ENCODE measurements at places on chromosomes 6 and 20.

DNA sequence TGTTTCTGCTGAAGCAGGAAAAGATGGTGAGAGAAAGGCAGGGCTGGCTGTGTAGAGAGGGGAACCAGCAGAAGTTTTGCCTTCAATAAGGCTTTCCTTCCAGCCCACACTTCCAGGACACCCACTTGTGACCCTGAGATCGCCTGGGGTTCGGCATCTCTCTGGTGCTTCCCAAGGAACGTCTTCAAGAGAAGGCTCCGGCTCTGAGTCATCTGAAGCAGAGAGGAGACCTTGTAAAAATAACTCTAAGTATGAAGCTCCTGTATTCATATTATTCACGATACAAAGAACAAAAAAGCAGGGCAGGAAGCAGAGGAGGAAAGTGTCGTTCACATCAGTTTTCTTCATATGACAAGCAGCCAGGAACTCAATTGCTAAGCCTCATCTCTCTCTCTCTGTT, 95.4 kb upstream of the MRPS10 start:
- DNase-seq, result no peak

DNA sequence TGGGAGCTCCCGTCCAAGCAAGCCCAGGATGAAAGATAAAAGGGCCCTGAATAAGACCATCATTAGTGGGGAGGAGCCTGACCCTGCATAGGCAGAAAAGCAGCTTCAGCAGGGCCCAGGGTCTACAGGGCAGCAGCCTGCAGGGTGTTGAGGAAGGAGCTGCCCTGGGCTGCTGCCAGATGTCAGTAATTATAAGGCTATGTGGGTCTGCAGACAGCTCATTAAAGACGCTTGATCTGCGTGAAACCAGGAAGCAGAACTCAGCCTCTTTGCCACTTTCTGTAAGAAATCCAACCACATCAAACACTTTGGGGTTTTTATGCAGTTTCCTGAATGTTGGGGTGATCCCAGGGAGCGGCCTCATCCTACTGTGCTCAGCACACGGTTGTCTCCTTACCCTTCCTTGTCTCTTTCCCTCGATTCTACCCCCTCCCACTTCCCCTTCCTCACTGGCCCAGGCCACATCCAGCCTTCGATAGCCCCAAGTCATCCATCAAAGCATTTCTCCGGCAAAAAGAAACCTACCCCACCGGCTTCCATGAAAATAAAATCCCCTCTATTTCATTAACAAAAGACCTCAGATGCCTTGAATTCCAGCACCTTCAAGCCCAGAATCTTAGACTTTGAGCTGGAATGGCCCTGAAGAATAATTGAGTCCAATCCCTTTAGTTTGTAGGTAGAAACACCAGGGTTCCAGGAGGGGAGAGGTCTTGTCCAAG, 1.0 kb upstream of the TGM6 start:
- DNase-seq, result no peak

- no peak for DNase-seq
These were observed 10.7 kb downstream of the MAFB start for GRCh38 chr20:40678286-40678875.

DNA sequence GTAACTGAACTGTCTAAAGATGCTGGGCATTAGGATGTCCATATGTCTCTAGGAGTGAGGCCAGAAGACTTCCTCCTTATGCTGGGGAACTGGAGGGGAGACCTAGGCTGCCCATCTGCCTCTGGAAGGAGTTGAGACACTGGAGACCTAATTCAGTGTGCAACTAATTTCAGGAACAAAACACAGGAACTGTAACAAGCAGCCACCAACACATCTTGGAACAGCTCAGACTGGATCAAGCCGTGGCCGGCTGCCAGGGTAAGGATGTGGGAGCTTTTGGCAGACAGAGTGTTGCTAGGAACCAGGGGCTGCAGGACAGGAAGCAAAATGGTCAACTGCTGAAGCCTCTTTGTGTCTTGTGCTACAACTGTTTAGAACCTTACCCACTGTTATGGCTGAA, 16.4 kb upstream of the MAS1 start:
- no peak for DNase-seq

DNA sequence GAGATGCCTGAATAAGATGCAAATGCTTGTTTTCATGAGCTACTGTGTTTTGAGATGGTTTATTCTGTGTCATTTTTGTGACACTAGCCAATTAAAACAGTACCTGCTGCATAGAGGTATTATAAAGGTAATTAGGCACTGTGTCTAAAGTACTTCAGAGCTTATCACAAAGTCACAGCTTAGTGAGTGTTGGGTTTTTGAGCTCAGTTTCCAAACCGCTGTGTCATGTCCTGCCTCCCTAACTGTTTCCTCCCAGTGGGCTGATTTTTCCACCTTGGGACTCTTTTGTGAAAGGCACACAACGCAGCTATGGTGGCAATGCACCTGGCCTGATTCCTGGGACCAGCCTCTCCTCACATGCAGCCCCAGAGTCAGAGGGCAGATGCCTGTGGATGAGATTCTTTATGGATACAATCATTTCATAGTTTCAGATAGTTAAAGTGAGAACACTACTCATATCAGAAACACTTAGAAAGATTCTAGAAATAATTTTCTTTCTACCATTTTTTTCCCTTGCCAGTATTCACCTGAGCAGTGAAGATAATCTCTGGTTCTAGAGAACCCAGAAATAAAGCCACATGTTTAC, 41.3 kb upstream of the TAGAP start:
- DNase-seq, result no peak

DNA sequence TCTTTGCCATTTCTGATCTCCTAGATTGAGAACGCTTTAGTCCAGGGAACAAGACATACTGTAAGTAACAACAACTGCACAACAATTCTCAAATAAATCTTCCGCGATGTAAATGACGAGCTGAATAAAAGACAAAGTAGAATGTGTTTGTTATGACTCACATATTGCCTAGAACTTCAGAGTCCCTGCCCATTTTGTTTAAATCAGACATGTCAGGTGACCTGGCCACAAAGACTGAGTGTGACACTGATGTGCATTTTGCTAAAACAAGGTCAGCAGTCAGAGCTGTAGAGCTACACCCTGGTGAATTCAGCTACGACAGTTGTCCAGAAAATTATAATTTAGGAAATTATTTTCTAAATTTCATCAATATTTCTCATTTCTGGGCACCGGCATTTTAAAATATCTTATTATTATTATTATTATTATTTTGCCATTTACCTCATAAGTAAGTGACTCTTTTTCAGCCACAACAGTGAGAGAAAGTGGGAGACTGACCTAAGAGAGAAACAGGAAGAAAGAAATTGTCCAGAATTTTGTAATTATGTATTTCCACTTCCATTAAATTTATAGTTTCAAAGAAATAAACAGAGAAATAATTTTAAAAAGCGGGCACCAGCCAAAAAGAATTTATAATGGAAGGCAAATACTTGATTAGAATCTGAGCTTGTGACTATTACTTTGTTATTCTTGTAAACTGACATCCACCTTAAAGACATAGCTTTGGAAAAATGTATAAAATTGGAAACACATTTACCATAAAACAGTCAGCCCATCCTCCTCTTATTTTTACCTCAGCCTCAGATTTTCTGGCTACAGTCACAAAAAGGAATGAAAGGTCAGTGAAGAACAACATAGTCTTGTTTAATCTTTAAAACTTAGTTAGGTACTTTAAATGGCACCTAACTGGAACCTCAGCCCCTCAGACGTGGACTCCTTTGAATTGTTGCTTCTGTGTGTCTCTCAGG, 157.0 kb upstream of the CITED2 start:
- DNase-seq, result peak; percentile 30

- DNase-seq, result no peak
These were observed 297.9 kb downstream of the BMP7 start for GRCh38 chr20:56968376-56969048.

DNA sequence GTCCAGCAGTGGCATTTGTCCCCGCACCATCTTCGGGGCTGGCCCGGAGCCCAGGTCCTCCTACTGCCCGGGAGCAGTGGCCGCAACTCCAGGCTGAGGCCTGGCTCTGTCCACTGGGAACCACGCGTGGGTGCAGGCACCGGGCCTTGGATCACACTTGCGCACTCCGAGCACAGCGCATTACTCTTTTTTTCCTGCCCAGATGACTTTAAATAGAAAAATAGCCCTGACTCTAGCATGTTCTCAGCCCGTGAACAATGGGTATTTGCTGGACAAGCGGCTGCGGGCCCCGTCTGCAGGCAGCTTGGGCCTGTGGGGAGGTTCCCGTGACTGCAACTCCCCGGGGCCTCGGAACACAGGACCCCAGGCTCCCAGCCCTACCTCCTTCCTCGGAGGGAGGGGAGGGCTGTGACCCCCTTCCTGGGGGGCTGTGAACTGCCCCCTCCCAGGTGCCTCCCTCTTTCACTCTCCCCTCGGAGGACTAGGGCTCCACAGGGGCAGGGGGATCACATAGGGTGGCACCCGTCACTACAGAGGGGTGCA, 162.2 kb downstream of the TBXT start:
- no peak for DNase-seq

DNA sequence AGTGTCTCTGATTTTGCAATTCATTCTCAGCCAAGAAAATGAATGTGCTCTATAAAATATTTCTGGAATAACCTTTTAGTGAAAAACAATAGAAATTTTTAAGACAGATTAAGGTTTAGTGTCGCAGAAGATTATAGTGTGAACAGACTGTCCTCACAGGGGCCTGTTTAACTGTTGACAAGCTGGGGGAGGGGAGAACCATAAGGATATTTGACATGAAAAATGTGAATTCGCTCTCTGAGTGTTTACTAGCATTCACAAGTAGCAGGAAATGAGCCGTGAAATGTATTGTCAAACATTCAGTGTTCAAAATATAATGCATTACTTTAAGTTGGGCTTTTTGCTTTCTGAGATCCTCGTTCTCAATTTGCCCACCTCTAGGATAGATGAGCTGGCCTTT, 134.8 kb upstream of the TSHZ2 start:
- DNase-seq, result no peak

GRCh38 chr20:10832141-10832540, 158.3 kb upstream of the JAG1 start:
- DNase-seq, result no peak

DNA sequence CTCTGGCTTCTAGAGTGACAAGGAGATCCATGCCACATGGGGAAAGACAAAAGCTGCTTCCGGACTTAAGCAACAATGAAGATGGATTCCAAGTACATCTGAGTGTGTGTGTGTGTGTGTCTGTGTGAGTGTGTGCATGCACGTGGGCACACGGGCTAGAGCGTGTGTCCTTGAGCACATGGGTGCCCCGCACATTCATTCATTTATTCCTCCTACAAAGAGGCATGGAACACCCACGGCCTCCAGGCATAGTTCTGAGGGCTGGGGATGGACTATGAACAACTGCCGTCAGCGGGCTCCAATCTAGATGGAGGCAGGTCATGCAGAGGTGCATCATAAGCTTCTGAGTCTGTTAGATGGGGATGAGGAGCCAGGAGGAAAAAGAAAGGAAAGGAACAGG, 49.1 kb downstream of the GRM4 start:
- DNase-seq, result no peak

DNA sequence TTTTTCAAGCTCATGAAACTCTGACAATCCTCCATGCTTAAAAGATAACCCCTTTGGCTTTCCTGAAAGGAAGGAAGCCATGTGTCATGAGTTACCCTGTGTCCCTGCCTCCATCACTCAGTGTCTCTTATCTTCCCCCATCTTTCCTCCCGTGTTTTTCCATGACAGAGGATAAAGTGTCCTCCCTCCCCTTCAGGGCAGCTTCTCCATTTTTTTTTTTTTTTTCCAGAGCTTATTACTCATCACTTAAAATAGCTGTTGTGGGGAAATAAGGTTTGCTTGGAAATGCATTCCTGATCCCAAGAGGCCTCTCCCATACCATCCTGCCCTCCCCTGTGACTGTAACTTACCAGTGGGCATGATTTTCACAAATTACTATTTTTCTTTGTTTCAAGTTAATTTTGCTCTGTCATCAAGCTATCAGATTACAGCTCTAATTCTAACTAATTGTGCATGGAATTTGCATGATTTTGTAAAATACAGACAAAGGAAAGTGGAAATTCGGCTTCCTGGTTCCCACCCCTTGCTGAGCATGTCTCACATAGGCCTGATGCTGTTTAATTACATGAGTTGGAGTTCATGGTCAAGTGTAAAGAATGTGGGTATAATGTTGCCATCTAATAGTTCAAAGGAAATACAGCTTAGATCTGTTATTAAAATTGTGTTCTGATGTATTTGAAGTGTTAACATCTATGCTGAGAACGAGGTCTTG, 614.5 kb upstream of the FLRT3 start:
- no peak for DNase-seq

GRCh38 chr6:152184573-152184916, 377.1 kb downstream of the ESR1 start:
- DNase-seq, result no peak

- DNase-seq, result no peak
These were observed 33.8 kb upstream of the AIG1 start for GRCh38 chr6:143026696-143027449.

DNA sequence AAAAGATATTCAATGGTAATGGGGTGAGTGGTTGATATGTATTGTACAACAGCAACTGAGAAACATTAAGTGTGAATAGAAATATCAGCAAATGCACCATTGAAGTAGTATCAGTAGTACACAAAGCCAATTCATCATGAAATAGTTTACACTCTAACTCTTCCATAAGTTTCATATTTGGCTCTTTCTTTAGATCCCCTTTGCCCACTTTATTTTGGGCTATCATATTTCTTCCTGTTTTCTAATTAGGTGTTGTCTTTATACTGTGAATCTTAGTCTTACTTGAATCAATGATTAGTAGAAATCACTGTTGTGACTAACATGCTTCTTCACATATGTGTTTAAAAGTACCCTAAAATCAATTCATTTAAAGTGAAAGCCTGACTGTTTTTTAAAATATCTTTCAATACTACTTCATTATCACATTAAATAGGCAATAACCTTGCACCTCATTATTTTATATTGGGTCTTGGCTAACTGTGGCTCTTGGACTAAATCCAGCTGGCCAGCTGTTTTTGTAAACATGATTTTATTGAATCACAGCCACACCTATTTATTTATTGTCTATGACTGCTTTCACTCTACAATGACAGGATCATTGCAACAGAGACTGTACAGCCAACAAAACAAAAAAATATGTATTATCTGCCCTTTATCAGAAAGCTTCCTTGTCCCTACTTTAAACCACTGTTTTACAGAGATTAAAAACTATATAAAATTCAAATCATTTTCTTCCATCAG, 38.9 kb downstream of the EYS start:
- no peak for DNase-seq

- no peak for DNase-seq
These were observed 59.7 kb upstream of the MYB start for GRCh38 chr6:135121434-135121833.

DNA sequence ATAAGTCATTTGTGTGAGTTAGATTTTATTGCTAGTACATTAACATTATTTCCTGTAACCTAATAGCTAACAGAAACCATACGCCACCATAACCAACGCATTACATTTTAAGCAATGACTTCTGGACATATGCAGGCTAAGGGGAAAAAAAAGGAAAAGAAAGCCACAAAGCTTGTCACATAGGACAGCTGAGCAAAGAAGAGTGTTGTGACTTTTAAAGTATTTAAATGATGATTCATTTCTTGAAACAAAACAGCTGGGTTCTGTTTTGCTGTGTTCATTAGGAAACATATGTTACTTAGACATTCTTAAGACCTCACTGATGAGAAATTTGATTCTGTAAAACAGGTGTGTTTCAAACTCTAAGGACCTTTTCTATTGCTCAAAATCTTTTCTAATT, 171.4 kb downstream of the COL9A1 start:
- DNase-seq, result no peak

GRCh38 chr20:62481425-62482145, 5.8 kb upstream of the GATA5 start:
- no peak for DNase-seq

Measured in stimulated activated CD8-positive, alpha-beta memory T cell treated with anti-CD3 and anti-CD28 coated beads, Interleukin-15, amount 100 ng/mL, for 4 hours (primary cell).